Tongue (tissue), 3 donors: ENCODE measurements at places on chromosomes 2 and 18. TPM values are rescaled to one million over a fixed set of nuclear protein-coding genes. Genes with fewer than 3 reads are reported as not detected.

Gene SLC4A3
- total RNA-seq, result 1.5 TPM

Gene GPATCH11
- 7.6 TPM for total RNA-seq

Gene OSBPL1A
- 85.8 TPM for total RNA-seq

Gene SGPP2
- total RNA-seq, result 2.3 TPM

Gene CROCC2
- not detected for total RNA-seq

Gene SCYGR6
- not detected for total RNA-seq

Gene MOGAT1
- not detected for total RNA-seq

Gene GPR45
- not detected for total RNA-seq

Gene CIB4
- total RNA-seq, result not detected

Gene SCN2A
- total RNA-seq, result 0.31 TPM

Gene C18orf54
- total RNA-seq, result 9.5 TPM

Gene TMEM37
- 3.1 TPM for total RNA-seq

Gene CTAGE1
- total RNA-seq, result not detected

Gene EVX2
- not detected for total RNA-seq

Gene FAM124B
- 11.8 TPM for total RNA-seq

Gene LIMS3
- total RNA-seq, result 7.3 TPM

Gene SPHKAP
- 18.2 TPM for total RNA-seq

Gene C2orf80
- total RNA-seq, result not detected

Gene SNED1
- 15.0 TPM for total RNA-seq

Gene CAVIN2
- total RNA-seq, result 75.5 TPM

Gene NT5DC4
- total RNA-seq, result 0.21 TPM

Gene TMEM169
- total RNA-seq, result 1.4 TPM

Gene CCDC74B
- total RNA-seq, result 1.0 TPM

Gene ALPG
- total RNA-seq, result not detected

Gene CCDC148
- total RNA-seq, result 2.1 TPM
